ENCODE measurements at places on chromosomes 5 and 9.

DNA sequence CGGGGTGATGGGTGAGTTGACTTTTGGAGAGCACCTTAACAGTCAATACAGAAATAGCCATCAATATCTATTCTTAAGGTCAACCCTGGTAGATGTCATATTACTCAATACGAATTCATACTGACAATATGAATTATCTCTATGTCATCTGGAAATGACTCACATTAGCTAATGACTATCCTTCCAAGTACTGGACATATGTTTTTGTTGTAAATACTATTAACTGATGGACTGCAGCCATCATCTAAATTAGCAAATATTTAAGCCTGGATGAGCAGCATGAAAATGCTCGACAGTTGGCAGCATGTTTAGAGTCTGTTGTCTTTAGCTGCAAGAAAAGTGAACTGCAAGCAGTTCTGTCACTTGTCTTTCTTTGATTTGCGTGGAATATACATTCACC is 19.6 kb upstream of the ISOC1 start:
- DNase-seq: no peak

DNA sequence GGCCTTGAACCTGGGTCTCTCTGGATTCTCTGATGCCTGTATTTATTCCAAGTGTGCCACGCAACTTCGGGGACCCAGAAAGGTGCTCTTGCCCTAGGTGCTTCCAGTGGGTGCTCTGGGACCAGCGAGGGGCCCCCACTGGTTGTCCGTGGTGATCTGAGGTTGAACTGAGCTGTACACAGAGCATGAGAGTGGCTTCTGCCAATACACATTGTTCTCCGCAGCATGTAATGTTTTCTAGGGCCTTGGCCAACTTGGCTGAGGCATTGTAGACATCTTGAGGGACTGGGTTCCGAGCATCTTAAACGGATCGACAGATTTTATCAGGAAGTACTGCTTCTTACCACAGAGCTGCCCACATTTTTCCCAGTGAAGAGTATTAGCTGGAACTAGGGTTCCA is 117.9 kb downstream of the MTX3 start:
- no peak for DNase-seq

GRCh38 chr9:79962836-79963235 is 391.1 kb downstream of the TLE4 start:
- no peak for DNase-seq

- DNase-seq: no peak
Observed at GRCh38 chr5:52748590-52748989, 39.1 kb upstream of the ITGA1 start.

DNA sequence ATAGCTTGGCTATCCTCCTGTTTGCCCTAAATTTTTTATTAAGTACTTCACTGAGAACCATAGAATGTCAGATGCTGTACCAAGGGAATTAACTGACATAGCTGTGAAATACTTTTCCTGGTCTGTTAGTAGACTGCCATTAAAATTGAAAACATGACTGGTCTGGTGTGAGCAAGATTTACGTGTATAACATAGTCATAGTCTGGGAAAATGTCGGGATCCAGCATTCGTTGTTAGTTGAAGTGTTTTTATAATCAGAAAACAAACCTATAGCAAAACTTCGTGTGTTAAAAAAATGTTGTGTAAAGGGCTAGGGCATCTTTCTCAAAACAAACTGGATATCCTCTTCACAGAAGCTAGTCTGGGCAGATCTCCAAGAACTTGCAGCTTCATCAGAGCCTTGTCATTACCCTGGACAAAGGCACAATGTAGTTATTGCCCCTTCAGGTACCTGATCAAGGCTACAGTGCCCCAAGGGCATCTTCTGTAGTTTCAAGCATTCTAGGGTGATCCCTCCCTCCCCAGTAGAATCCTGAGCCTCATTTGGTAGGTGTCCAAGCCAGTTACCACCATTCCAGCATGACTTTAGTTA is 454.2 kb upstream of the SGCD start:
- no peak for DNase-seq

DNA sequence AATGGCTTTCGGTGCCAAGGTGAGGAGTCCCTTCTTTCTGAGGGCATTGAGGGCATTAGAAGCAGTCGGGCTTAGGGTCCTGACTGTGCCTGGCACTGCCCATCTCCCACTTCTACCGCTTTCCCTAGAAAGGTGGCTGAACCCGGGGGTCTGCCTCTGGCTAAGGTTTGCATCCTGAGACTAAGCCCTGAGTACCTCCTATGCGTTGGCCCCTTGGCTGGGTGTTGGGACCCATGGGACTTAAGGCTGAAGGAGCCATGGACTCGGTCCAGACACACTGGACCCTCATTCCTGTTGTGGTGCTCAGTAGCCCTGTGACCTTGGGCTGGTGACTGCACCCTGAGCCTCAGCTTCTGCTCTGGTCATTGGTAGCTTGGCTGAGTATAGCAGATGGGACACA is 23.9 kb downstream of the DAB2IP start:
- no peak for DNase-seq

All from cortex of kidney (tissue), 1 donor.